AG09319 (cell line): ENCODE measurements at places on chromosomes 12 and 14.

DNA sequence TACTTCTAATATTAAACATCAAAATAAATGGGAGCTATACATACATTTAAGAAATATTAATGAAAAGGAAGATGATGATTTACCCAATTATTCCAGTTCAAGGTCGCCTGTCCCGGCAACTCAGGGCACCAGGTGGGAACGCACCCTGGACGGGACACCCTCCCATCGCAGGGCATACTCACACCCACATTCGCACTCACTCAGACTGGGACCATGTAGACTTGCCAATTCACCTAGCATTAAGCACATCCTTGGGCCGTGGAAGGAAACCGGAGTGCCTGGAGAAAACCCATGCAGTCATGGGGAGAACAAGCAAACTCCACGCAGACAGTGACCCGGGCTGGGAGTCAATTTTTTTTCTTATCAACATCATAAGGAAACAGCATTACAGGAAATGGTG lies 474.9 kb downstream of the APAF1 start:
- no peak for DNase-seq

GRCh38 chr14:104968541-104969401 lies 9.4 kb downstream of the AHNAK2 start:
- no peak for DNase-seq

DNA sequence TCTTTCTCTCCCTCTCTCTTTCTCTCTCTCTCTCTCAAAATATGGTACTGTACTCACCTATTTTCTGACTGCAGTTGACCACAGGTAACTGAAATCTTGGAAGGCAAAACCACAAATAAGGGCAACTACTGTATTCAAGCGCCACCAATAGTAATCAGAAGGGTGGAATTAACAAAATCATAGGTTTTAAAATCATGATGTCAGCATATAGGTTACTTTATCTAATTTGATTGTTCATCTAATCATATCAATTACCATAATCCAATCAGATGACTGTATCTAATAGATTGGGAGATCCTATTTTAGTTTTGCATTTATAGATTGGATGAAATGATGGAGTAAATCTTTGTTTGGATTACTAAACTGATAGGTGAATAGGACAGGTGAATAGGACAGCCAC lies 155.8 kb upstream of the KITLG start:
- DNase-seq = no peak

GRCh38 chr12:110790301-110790700 lies 47.6 kb upstream of the PPP1CC start:
- no peak for DNase-seq

GRCh38 chr12:87988534-87988933 lies 40.7 kb downstream of the C12orf50 start:
- DNase-seq = no peak

GRCh38 chr14:41925409-41925808 lies 318.7 kb downstream of the LRFN5 start:
- DNase-seq = no peak

- DNase-seq = no peak
Measured at GRCh38 chr14:30553311-30553989, 5.5 kb upstream of the G2E3 start.

DNA sequence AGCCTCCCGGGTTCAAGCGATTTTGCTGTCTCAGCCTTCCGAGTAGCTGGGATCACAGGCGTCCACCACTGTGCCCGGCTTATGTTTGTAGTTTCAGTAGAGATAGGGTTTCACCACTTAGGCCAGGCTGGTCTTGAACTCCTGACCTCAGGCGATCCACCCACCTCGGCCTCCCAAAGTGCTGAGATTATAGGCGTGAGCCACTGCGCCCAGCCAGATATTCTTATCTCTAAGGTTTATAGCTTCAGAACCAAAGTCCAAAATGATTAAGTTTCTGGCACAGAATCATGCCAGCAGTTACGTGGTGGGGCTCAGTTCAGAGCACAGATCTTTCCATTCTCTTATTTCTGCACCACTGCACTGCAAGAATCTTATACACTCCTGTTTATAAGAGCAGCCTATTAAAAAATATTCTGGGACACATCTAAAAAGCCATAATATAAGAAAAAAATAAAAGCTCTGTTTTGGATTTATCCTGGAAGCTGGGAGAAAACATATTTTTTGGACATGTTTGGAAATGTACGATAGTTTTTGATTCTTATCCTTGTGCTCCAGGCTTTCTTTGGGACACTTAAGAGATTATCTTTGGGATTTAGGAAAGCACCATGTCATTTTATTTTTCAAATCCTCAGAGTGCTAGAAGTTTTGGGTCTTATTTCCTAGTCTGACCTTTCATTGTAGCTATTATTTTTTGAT lies 129.6 kb downstream of the LMNTD1 start:
- no peak for DNase-seq

DNA sequence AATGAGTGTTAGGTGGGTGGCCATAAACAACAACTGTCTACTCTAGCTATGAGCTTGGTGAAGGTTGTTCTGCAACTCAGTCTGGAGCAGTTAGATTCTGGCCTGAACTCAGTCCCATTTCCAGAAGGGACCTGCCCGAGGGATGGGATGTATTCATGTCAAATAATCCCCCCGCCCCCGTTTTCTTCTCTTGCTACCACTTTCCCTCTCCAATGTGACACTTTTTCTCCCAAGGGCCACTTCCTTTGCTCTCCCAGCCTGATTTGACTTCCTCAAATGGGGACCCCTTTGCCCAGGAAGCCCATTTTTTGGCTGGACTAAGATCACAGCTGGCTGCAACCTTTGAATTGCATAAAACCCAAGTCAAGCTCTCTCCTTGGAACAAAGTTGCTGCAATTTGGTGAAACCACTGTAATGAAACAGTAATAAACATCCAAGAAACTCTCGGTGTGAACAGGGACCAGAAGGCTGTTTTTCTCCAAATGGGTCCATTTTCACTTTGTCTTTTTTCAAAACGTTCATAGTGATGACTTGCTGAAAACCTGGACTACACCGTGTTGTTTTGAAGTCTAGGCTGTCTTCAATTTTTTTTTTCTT lies 137.2 kb upstream of the GSC start:
- no peak for DNase-seq

GRCh38 chr12:113860950-113861349 lies 105.2 kb downstream of the RBM19 start:
- peak; percentile 58 for DNase-seq

DNA sequence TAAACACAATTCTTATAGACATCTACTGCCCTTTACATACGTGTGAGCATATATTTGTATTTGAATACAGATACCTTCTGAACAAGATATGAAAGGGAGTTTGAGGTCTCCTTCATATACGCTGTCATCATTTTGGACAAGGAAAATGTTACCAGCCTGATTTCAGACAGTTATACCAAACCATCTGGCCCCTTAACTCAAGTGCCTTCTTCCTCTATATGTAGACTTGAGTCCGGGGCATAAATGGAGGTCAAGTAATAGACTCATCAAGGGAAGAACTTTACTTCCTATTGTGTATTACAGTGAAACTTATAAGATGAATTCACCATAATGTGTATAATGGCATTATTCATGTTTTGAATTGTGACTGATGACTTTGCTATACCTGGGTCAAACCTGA lies 52.2 kb downstream of the FAR2 start:
- DNase-seq = no peak

DNA sequence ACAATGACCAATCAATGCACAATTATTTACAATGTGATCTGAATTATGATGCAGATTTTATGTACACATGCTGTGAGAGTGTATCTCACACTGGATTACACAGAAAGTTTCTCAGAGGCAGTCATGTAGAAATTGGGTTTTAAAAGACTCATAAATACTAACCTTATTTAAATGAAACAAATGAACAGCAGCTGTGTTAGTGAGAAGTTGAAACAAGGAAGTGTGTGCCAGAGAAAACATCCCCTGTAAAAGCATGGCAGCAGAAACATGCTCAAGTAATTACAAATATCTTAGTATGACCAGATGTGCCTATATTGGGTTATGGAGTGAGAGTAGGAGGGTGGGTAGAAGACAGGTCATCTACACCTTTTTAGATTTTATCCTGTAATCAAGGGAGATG lies 723.7 kb downstream of the C12orf50 start:
- DNase-seq = no peak

DNA sequence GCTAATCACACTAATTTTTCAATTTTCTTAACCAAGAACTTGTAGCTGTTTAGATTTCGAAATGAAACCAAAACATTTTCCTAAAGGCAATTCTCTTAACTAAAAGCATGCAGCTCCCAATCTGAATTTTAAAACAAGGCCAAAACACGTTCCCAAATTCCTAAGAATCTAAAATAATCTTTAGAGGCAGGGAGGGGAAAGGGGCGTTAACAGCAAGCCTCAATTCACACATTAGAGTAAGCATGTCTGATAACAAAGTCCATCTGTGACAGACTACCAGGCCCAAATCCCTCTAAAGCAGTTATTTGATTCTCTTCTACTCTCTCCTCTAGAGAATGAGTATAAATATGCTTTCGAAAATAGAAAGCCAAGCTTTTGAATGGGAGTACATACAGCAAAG lies 754 bp downstream of the ATG14 start:
- no peak for DNase-seq

GRCh38 chr12:98592825-98593322 lies 612 bp upstream of the SLC25A3 start:
- DNase-seq = no peak

- DNase-seq = no peak
Measured at GRCh38 chr12:12521888-12522287, 40.8 kb downstream of the DUSP16 start.

GRCh38 chr12:106740818-106741217 lies 33.7 kb upstream of the RIC8B start:
- DNase-seq = no peak

- DNase-seq = no peak
Measured at GRCh38 chr14:74784634-74785033, 21.5 kb downstream of the YLPM1 start.

GRCh38 chr14:103641161-103641560 lies 12.2 kb downstream of the KLC1 start:
- DNase-seq = no peak

DNA sequence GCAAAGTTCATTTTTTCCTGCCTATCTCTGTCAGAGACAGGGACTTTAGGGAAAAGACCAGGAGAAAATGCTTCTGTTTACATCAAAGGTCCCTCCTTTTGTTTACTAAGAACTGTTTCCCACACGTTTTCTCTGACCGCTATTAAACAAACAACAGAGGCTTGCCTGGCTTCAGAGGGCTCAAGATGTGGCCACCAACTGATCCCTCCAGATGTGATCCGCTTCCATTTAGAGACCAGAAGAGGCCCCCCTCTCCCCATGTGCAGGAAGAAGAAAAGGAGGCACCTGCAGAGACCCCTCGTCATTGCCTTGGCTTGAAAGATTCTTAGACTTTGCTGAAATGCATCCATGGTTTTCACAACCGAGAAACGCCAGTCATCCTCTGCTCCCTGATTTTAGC lies 217.9 kb upstream of the PWP1 start:
- no peak for DNase-seq

DNA sequence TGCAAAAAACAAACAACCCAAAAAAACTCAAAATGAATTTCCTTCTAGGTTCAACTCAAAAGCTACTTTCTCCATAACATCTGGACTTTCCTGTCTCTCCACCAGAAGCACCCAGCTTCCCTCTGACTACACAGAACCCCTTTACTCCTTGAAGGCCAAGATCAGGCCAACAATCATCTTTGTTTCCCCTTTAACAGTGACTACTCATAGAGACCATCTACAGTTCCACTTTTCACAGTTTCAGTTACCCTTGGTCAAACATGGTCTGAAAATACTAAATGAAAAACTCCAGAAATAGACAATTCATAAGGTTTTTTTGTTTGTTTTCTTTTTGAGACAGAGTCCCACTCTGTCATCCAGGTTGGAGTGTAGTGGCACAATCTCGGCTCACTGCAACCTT lies 11.8 kb downstream of the GCH1 start:
- DNase-seq = no peak

DNA sequence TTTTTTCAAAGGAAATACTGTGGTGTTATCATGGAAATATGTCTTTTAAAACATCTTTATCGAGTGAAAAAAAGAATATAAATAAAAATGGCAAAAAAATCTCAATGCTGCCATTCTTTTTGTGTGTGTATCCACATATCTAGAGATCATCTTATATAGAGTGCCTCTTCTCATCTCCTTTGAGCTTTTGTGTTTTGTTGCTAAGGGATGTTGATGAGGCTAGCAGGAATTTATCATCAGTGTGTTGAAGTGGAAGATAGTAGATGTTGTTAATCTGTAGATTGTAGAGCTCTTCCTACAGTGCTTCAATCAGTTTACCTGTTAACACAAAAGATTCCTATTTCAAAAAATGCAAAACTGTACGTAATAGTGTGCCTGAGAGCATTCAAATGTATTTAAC lies 1738.0 kb upstream of the SEL1L start:
- DNase-seq = no peak

DNA sequence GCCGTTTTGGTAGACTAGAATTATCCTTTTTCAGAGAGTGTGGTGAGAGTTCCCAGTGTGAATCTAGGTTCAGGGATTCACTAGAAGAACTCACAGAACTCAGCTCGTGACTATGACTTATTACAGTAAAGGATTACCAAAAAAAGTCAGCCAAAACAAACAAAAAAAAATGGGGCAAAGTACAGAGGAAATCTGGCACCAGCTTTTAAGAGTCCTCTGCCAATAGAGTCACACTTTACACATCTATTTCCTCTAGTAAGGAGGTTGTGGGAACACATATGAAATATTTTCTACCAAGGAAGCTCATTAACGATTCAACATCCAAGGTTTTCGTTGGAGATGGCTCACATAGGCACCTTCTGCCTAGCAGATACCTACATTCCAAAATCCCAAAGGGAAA lies 28.2 kb downstream of the TSPAN19 start:
- no peak for DNase-seq
